ENCODE measurements at places on chromosomes 2 and 18.

GRCh38 chr2:108927936-108928659 is 60.9 kb downstream of the EDAR start:
- DNase-seq = no peak

DNA sequence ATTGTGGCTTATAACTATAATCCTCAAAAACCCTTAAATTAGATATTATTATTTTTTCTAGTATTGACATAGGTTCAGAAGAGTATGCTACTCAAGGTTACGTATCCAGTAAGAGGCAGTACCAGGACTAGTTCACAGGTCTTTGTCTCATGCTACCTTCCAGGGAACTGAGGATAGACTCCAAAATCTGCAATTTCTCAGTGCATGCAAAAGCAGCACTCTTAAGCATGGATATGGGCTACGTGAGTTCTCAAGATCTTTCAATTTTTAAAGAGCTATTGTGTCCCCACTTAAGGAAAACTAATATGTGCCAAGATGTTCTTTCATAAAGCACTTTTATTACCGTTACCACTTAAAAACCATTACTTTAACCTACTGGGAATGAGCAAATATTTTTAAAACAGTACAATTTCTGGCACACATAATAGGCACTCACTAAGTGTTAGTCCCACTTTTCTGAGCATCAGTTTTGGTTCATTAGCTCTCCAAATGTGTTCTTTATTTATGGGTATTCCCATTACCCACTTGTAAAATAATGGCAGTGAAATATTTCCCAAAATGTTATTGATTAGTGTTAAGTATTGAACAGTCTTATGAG is 113.8 kb upstream of the TTN start:
- no peak for DNase-seq

DNA sequence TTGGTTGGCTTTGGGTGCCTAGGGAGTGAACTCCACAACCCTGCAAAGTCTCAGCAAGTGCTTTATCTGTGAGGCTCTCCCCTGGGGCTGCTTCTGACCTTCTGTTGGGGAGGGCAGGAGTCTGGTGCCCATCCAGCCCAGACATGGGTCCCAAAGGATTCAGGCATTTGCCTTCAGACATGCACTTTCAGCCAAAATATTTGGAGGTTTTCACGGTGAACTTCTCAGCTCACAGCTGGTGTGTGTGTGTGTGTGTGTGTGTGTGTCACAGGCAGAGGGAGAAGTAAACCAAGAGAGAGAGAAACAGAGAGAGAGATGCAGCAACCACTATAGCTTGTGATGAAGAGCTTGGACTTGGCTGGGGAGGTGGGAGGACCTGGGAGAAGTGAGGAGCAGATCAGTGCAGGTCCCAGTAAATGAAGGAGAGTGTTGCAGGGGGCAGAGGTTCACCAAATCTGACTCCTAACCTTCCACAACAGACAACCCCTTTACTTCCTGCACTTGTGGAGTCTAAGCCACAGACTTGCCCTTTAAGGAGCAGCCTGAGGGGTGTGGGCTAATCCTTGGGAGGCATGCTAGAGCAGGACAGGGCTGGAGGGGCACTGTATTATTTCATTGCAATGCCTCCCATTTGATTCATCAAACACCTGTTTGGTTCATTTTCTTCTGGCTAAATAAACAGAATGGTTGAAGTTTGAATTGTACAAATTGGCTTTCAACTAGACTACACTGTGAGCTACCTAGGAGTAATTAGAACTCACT is 14.1 kb downstream of the SLC9A4 start:
- no peak for DNase-seq

- no peak for DNase-seq
These were observed 57.8 kb downstream of the C18orf63 start for GRCh38 chr18:74373428-74373827.

DNA sequence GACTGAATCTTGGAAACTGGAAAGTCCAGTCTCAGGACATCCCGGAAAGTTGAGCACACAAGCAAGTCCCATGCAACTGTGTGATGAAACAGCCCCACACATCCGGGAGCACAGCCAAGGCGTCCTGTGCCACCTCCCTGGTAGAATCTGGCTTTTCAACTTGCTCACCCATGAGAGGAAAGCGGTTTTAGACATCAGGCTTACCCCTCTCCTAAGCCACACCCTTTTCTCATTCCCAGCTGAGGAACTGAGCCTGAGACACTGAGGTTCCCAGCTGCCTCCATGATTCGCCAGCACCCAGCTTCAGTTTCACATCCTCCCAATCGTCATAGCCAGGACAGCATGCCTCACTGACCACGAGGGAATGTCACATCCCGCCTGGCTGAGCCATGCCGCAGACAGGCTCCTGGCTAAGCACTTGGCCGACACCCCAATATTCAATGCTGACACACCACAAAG is 60.3 kb downstream of the STEAP3 start:
- no peak for DNase-seq

DNA sequence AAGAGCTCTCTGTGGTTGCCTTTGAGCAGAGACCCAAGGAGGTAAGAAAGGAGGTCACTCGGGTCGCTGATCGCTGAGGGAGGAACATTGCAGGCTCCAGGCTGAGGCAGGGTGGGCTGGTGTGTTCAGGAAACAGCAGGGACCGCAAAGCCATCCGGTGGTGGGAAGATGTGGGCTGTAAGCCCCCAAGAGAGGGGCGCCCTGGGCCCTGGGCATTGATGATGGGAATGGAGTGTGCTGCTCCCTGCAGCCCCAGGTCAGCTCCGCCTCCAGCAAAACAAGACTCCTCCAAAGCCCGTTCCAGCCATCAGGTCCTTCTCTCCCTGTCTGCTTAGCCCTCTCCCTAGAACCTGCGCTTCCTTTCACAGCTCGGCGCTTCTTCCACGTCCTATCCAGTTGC is 229.7 kb downstream of the KLHL29 start:
- DNase-seq = no peak

DNA sequence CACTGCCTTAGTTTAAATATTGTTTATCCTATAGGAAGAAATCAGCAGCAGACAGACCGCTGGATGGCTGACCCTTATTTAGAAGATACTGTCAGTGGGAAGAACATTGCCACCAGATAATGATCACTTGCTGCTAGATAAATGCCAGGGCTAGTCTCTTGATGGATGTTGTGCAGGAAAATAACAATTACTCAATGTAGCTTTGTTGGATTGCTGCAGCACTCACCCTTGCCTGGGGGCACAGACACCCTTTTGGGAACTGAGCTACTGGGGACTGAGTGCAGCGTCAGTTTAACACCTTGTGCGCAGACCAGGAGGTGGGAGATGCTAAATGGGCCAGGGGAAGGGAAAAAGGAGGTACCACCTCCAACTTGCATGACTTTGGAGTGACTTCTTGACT is 64.2 kb upstream of the CAPN13 start:
- DNase-seq = peak; percentile 54

- no peak for DNase-seq
These were observed 261.4 kb upstream of the MEX3C start for GRCh38 chr18:51458861-51459260.

DNA sequence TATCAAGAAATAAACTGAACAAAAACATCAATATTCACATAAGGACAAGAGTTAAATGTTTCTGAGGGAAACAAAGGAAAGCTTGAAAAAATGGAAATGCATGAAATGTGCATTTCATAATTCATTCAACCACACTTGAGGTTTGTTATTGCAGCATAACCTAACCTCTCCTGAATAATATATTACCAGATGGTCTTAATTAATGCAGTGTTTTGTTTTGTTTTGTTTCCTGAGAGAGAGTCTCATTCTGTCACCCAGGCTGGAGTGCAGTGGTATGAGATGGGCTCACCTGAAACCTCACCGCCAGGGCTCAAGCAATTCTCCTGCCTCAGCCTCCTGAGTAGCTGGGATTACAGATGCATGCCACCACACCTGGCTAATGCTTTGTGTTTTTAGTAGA is 139.9 kb upstream of the PIEZO2 start:
- no peak for DNase-seq

DNA sequence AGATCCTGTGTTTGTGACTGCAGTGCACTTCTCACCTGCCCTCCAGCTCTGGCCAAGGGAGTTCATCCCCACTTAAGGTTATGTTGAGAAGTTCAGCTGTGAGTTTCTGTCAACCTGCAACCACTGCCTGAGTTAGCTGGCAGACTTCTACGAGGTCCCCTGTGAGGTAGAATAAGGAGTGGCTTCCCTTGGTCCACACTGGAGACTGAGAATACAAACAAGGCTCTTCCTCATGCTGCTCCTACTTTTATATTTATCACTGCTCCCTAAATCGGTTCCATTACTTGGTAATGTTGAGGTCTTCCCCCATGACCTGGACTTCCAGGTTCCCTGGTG is 353.2 kb upstream of the CWC22 start:
- DNase-seq = no peak

- DNase-seq = no peak
These were observed 188.6 kb downstream of the ARL4C start for GRCh38 chr2:234308073-234308812.

- DNase-seq = no peak
These were observed 164.4 kb downstream of the EVA1A start for GRCh38 chr2:75396314-75396713.

GRCh38 chr2:138752197-138752956 is 27.8 kb downstream of the NXPH2 start:
- DNase-seq = no peak

- DNase-seq = no peak
These were observed 4.9 kb downstream of the DARS1 start for GRCh38 chr2:135980434-135981079.

DNA sequence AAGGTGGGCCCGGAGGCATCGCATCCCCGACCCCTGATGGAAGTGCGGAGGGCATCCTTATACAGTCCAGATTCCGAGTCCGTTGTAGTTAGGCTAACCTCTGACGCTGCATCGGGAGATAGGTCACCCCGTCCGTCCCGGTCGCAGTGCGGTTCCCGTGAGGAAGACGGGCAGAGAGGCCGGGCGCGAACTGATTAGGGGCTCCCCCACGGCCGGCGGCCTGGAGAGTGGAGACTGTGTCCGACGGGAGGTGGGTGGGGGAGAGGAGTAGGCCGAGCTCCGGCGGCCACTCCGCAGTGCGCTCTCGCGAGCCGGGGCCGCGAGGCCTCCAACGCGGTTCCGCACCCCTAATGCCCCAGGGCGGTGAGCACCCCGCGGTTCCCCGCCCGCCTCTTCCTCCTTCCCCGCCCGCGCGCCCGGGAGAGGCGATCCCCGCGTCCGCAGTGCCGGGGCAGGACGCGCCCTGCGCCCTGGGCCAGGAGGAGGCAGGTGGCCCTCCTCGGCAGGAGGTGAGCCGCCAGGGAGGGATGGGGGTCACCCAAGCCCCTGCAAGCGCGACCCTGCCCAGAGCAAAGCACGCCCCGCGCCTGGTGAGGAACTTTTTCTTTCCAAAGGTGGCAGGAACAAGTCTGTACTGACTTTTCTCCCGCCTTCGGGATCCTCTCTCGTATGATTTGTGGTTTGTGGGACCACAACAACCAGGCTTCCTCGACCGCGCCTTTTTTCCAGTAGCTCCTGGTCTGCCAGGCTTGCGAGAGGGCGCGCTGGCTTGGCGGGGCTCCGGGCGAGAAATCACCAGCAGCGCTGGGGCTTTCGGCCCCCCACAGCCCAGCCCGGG is 1.4 kb upstream of the SP5 start:
- no peak for DNase-seq

- DNase-seq = no peak
These were observed 48.2 kb downstream of the ARL4C start for GRCh38 chr2:234448506-234449184.

DNA sequence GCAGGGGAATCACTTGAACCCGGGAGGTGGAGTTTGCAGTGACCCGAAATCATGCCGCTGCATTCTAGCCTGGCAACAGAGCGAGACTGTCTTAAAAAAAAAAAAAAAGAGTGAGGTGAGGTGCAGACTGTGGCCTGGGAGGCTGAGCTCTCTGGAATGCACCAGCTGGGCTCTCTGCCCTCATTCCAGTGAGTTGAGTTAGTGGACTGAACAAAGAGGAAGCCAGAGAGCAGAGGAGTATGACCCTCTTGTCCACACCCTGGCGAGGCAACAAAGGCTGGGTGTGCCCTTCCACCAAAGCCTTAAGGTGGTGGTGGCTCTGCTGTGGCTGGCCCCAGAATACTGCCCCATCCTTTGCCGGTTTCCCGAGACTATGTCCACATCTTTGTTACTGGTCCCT is 71.3 kb upstream of the ACKR3 start:
- no peak for DNase-seq

GRCh38 chr2:164368896-164369295 is 252.4 kb downstream of the GRB14 start:
- DNase-seq = no peak

DNA sequence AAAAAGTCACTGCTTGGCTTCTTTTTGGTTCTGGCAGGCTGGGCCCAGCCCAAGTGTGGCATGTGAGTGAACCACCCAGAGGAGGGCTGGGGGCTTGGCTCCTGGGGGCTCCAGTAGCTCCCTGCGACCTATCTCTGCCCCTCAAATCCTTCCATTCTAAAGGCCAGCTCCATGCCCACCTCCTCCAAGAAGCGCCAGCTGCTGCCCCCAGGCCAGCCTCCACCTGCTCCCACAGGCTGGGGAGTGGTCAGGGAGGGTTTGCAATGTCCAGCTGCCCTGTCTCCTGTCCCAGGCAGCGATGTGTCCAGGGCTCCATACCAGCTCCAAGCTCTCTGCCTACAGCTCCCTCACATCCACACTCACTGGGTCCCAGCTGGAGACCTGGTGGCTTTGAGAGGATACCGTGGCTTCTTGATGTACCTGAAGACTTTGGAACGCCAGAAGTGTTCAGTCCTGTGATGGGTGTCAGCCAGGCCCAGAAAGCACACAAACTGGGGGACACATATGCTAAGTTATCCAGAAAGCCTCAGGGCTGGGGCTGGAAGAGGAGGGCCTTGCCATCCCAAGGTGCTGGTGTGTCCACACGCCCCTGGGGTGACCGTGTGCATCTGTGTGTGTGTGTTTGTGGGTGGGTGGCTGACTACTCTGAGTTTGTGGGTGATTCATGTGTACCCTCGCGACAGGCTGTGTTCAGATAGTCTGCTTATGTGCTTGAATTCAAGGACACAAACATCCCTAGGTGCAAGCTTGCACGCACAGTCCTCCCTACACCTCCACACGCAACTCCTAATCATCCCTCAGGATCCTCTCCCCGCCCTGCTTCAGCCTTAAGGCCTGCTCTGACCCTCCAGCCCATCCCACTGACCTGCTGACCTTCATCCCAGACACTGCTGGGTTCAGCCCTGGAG is 33.4 kb downstream of the ZFP36L2 start:
- no peak for DNase-seq

- no peak for DNase-seq
These were observed 375.8 kb upstream of the LYPD1 start for GRCh38 chr2:133045787-133046186.

All from NCI-H1417 treated with DMSO at 0.1 percent for 48 hours (cell line).